ENCODE measurements at places on chromosomes 1 and 21.

GRCh38 chr1:117106478-117106877 is 15.1 kb downstream of the TRIM45 start:
- DNase-seq, result no peak

DNA sequence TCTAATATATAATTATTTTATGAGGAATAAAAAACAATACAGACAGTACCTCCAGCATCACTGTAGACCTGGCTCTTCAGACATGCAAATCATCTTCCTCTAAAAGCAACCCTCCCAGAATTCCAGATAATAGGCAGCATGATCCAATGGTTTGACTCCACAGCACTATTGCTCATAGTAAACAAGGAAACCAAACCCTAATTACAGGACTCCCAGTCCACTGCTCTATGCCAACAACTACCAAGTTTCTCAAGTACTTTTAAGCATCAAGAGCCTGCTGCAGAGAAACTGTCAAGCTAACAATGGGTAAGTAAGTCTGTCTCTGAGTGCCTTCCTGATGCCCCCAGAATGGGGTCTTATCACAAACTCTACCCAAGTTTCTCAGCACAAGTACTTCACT is 57.2 kb downstream of the EYA3 start:
- no peak for DNase-seq

GRCh38 chr1:20440785-20441200 is 45.2 kb downstream of the CAMK2N1 start:
- DNase-seq, result no peak

GRCh38 chr1:11925938-11926292 is 312 bp downstream of the KIAA2013 start:
- no peak for DNase-seq

DNA sequence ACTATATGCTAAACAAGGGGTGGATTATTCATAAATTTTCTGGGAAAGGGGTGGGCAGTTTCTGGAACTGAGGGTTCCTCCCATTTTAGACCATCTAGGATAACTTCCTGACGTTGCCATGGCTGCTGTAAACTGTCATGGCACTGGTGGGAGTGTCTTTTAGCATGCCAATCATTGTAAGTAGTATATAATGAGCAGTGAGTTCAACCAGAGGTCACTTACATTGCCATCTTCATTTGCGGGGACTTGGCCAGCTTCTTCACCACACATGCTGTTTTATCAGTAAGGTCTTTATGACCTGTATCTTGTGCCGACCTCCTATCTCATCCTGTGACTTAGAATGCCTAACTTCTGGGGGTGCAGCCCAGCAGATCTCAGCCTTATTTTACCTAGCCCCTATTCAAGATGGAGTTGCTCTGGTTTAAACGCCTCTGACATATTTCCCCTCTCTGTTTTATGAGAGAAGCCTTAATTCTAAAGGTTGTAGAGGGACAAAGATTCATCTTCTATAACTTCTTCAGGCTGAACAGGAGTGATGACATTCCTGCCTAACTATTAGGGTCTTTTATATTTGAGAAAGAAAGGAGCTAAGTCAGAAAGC is 60.4 kb downstream of the DIP2A start:
- DNase-seq, result no peak

DNA sequence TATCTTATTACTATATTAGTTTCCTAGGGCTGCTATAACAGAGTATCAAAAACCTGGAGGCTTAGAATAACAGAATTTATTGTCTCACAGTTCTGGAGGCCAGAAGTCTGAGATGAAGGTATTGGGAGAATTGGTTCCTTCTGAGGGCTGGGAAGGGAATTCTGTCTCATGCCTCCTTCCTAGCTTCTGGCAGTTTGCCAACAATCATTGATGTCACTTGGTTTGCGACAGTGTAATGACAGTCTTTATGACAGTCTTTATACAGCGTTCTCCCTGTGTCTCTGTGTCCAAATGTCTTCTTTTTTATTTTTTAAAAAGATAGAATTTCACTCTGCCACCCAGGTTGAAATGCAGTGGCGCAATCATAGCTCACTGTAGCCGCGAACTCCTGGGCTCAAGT is 15.8 kb upstream of the CENPF start:
- DNase-seq, result no peak

- no peak for DNase-seq
Measured at GRCh38 chr21:45580181-45580575, 37.9 kb upstream of the SLC19A1 start.

DNA sequence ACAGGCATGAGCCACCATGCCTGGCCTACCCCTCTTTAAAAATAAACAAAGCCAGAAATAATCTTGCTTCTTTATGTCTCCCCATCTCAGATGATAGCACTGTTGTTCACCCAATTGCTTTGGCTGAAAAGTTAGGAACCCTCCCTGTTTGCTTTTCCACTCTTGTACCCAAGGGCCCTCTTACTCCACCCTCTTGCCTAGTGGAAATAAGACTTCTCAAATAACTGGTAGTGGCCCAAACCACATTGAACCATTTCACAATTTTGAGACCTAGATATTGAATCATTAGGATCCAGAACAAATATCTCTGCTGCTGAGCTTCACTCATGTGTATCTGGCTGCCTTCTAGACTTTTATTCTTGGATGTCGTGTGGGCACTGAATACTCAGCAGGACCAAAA is 37.7 kb downstream of the RNF220 start:
- DNase-seq, result no peak

GRCh38 chr1:6260433-6260934 is 414 bp downstream of the GPR153 start:
- DNase-seq, result no peak

DNA sequence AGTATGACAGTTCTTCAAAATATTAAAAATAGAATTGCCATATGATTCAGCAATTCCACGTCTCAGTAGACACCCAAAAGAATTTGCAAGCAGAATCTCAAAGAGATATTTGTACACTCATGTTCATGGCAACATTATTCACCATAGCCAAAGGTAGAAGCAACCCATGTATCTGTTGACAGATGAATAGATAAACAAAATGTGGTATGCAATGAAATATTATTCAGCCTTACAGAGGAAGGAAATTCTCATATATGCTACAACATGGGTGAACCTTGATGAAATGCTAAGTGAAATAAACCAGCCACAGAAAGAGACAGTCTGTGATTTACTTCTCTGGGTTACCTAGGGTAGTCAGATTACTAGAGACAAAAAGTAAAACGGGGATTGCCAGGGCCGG is 47.0 kb downstream of the NAV1 start:
- no peak for DNase-seq

DNA sequence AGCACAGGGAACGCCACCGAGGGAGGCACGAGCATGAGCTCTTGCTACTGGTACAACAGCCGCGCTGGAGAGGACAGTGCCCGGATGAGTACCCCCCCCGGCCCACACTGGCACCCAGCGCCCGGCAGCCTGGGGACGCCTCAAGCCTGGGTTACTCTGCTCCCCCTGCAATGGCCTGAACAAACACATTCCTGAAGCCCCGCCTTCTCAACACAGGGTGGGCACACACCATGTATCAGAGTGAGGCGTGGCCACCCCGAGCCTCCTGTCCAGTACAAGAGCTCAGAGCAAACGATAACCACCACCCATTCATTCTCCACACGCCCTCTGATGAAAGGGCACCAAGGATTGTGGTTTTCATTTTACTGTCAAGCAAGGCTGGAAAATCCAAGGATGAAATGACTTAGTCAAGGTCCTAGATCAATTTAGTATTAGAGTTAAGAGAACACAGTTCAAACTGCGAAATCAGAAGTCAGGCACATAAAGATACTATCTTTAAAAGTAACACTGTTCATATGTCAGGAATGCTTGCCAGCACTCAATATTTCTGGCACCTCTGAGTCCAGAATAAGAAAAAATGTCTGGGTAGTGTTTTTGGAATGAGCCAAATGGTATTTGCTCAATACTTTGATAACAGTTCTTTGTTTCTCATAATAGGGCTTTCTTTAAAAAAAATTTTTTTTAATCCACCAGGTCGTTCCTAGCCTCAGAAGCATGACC is 22.0 kb downstream of the UBE2G2 start:
- no peak for DNase-seq

GRCh38 chr21:19026911-19027310 is 623.3 kb upstream of the TMPRSS15 start:
- DNase-seq, result no peak

DNA sequence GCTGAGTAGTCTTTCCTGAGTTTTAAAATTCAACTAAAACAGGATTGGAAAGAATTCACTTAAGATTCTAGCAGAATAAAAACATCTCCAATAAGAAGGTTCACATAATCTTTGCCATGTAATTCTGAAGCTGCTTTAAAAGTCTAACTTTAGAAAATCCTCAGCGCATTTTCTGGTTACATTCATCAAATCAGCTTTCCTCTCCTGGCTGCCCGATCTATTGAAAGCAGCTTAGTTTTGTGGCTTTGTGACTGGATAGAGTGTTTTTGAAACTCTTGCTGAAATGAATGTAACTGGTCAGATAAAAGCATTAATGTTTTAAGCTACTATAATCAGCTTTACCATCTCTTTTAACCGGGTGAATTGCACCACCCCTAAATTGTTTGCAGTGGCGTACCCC is 66.8 kb downstream of the DOP1B start:
- no peak for DNase-seq

- DNase-seq, result no peak
Measured at GRCh38 chr1:150409504-150410362, 45.8 kb downstream of the RPRD2 start.

DNA sequence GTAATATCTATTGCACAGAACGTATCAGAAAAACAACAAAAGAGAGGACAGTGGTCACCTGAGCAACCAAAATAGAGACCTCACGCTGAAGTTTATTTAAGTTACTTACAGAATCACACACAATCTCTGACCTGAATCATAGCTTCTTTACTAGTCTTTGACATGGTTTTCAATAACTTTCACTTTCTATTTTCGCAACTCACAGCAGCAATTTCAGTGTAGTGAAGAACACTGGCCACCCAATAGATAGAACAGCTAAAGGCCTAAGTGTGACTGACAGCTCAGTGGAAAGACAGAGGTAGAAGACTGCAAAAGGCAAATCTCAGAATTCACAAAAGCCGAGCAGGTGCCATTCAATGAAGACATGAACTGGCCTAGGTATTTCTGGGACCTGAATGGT is 435.6 kb upstream of the CHRM3 start:
- no peak for DNase-seq

DNA sequence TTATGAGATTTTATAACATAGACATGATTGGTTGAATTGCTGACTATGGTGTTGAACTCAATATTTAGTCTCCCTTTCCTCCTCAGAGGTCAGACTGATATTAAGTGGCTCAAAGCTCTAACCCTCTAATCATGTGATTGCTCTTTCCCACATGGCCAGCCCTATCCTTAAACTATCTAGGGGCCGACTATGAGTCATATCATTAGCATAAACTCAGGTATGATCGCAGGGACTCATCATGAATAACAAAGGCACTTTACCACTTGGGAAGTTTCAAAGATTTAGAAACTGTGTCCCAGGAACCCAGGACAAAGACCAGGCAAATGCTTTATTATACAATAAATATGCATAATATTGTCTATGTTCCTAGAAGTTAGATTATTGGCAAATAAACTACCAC is 894.6 kb upstream of the NEGR1 start:
- DNase-seq, result no peak

GRCh38 chr1:174414203-174414602 is 33.6 kb upstream of the GPR52 start:
- no peak for DNase-seq

DNA sequence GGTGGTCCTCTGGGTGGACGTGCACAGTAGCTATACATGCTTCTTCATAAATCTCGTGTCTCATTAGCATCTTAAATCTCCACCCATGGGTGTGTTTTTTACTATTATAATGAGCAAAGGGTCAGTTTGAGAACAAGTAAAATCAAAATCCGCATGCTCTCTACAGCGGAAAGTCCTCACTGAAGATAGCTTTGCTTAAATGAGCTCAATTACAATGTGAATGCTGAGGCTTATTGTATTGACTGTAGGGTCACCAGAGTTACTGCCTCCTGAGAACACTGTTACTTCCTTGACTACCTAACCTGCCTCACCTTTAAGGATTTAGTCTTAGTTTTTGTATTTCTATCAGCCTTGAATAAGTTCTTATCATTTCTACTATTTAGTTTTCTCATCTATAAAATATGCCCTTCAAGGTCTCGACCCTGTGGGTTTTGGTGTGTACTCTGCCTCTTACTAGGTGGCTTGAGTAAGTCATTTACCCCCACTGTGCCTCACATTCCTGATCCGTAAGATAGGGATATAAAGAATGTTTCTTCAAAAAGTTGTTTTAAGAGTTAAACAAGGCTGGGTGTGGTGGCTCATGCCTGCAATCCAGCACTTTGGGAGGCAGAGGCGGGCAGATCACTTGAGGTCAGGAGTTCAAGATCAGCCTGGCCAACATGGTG is 7.9 kb downstream of the SLAMF7 start:
- no peak for DNase-seq

DNA sequence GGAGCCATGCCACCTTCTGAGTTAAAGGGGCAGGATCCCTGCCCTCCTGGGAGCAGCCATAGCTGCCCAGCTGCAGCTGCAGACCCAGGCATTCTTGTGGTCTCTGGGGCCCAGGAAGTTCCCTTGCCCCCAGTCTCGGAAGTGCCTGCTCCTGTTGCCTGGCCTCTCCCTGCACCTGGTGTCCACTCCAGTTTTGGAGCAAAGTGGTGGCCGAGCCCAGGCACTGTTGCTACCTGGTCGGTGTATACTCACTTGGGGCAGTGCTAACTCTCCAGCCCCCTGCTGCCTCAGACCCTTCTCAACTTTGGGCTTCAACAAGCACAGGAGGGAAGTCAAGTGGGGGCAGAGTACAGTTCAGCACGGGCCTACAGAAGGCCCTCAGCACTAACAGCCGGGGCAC is 352.9 kb upstream of the NCAM2 start:
- DNase-seq, result no peak

DNA sequence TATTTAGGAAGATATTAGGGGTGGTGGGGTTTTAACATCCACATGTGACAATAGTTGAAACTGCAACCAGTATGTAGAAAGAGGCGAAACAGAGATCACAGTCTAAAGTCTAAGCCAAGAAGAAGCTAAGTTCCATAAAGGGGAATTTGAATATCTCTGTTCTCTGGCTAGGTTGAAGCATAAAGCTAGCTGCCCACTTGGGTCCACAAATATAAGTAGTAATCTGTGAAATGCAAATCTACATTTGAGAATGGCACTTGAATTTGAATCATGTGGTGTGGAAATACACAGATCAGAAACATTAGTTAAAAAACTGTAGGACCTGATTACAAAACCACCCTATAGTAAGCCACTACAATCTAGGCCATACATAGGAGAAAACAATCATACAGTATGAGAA is 602.1 kb downstream of the LMO4 start:
- no peak for DNase-seq
